Heart right ventricle (tissue), 16 donors: ENCODE measurements at places on chromosomes 1 and 21.

DNA sequence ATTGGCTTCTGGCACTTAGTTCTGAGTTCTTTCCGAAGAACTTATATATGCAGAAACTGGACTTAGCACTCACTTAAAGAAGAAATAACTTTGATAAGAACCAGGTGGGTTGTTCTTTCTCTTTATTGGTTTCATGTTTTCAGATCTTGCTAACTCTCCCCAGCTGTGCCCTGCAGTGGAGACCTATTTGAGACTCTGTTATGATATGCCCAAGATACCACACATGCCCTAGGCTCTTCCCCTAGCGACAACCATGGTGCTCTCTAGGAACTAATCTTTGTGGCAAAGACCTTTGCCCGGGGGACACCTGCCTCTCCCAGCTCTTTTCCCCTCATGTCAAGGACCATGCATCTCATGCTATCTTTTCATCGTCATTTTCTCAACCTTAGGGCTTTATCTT is 128.8 kb downstream of the PBX1 start:
- no peak for DNase-seq

DNA sequence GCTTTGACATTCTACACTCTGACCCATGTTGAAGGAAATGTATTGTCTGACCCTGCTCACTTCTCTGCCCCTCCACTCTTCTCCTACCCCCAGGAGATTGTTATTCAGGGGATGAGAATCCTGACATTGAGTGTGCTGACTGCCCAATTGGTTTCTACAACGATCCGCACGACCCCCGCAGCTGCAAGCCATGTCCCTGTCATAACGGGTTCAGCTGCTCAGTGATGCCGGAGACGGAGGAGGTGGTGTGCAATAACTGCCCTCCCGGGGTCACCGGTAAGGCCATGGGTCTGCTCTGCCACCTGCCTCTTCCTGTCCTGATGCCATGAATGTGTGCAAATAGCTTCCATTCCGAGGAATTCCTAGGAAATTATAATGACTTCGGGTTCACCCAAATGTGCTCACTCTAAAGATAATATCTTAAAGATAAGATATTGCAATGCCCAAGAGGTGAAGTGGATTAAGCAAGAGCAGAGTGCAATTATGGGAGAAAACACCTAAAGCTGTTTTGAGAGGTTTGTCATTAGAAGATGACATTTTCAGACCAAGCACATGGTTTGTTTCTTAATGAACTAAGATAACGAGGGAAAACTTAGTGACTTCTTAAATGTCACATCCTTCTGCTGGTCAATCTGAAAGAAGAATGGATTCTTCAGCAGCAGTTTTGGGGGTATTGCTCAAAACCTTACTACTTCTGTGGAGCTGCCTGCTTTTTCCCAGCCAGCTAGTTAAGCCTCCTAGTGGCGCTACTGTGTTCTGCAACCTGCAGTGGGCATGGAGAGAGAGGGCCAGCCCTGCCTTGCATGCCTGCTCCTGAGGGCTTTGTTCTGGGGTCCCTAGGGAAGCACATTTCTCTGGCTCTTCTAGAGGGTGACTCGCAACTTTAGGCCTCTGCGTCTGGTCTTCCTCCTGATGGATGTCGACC is 41.6 kb downstream of the LAMC2 start:
- DNase-seq, result peak; percentile 44

DNA sequence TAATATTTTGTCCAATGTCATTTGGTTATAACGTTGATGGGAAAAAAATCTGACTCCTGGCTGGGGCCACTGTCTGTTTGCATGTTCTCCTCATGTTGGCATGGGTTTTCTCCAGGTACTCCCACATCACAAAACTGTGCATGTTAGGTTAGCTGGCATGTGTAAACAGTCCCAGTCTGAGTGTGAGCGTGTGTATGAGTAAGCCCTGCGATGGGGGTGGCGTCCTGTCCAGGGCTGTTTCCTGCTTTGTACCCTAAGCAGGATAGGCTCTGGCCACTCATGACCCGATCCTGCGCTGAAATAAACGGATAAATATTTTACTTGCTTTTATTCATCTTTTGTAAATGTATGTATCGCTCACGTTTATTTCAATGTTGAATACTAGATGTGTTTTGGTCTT is 13.5 kb downstream of the EFCAB14 start:
- DNase-seq, result no peak

DNA sequence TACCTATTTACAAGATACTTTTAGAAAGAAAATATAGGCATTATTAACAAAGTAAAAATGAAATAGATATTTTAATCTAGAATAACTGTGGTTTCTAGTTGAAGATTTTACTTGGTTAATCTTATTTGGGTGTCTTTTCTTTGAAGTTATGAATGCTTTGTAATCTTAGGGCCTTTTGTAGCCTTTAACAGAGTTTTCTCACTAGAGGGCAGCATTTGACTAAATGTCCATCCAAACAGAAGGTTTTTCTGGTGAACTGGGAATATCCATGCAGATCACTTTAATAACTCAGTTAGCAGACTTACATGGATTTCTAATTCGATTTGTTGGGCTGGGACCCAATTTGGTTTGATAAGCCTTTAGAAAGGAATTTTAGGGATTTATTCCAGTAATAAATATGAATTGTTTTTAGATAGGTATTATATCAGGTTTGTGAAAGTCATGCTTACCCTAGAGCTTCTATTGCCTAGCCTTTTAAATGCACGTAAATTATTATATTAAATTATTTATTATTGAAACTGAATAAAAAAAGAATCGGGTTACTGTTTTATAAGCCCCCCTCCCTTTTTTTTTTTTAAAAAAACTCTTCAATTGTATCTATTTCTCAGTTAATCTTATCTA is 119.7 kb downstream of the ZNF326 start:
- DNase-seq, result no peak

DNA sequence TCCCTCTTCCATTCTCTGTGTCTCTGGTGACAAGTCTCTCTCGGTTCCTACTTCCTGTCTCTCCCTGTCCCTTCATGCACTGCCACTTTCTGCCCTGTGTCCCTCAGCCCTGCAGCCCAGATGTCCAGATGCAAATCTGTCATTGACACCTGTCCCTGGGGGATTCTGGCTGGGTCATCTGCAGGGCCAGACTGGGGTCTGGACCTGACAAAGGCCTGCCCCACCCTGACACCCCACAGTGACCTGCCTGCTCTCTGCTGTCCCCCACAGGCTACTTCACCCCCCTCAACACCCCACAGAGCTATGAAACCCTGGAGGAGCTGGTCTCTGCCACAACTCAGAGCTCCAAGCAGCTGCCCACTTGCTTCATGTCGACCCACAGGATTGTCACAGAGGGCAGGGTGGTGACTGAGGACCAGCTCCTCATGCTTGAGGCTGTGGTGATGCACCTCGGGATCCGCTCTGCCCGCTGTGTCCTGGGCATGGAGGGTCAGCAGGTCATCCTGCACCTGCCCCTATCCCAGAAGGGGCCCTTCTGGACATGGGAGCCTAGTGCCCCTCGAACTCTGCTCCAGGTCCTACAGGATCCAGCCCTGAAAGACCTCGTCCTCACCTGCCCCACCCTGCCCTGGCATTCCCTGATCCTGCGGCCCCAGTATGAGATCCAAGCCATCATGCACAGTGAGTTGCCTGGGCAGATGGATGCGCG is 7.2 kb downstream of the THEMIS2 start:
- DNase-seq, result no peak

DNA sequence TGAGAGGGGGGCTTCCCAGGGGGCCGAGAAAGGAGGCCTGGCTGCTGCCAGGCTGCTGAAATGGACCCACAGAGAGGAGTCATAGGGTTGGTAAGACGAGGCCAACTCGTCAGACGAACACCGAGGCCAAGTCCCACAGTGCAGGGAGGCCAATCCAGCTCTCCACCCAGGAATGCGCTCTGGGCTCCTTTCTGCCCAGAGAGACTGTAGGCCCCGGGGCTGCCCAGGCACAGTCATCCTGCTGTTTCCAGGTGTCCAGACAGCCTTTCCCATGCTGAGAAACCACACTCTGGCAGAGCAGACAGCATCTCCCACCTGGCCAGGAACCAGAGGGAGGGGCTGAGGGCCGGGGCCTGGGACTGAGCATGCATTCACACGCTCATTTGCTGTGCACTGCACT is 26.7 kb upstream of the RSPO1 start:
- no peak for DNase-seq

DNA sequence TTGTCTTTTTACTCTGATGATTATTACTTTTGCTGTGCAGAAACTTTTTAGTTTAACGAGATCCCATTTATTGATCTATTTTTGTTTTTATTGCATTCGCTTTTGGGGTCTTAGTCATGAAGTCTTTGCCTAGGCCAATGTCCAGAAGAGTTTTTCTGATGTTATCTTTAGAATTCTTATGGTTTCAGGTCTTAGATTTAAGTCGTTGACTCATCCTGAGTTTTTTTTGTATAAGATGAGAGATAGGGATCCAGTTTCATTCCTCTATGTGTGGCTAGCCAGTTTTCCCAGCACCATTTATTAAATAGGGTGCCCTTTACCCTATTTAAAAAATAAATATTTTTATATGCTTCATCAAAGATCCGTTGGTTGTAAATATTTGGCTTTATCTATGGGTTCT is 13.2 kb downstream of the MAN1C1 start:
- DNase-seq, result no peak

DNA sequence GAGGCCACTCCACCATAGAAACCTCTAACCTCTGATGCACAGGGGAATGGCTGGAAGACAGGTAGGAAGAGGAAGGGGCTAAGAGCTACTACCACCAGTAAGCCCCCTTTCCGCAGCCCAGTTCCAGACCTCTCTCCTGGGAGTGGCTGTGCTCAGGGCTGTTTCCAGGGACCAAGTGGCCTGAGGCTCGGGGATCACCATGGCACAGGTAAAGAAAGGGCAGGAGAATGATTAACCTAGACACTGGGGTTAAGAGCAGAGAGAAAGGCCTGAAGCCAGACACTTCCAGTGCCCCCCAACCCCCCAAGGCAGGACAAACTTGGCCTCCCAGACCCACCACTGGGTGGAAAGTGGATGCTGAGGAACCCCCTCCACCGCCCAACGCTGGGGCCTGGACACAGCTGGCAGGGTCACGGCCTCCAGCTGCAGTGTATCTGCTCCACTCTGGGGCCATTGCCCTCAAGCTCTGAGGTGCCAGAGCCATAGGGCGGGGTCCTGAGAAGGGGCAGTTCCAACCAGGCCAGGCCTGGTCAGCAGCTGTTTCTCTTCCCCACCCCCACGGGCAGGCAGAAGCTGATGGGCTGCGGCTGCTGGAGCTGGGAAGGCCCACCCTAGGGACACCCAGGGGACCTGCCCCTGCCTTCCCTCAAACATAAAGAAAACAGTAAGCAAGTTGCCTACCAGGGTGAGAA is 2.6 kb downstream of the TAGLN2 start:
- peak; percentile 79 for DNase-seq

- no peak for DNase-seq
Measured at GRCh38 chr21:34077888-34078287, 4.5 kb downstream of the MRPS6 start.

DNA sequence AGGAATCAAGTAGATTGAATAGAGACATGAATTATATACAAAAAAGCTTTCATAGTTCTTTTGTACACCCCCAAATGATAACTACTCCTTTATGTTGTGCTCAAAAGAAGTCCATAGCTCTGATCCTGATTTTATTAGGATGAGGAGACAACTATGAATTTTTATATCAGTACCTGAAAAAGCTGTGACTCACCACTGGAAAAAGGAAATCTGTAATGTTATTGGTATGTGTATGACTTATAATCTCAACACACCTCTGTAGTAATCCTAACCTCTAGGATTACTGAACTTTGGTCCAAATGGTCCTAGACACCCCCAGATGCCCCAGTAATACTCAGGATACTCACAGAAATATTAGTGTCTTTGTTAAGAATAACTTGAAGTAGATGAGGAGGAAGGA is 10.2 kb downstream of the PRKAB2 start:
- no peak for DNase-seq

- DNase-seq, result peak; percentile 38
Measured at GRCh38 chr1:39214998-39215873, 10.7 kb downstream of the MACF1 start.

DNA sequence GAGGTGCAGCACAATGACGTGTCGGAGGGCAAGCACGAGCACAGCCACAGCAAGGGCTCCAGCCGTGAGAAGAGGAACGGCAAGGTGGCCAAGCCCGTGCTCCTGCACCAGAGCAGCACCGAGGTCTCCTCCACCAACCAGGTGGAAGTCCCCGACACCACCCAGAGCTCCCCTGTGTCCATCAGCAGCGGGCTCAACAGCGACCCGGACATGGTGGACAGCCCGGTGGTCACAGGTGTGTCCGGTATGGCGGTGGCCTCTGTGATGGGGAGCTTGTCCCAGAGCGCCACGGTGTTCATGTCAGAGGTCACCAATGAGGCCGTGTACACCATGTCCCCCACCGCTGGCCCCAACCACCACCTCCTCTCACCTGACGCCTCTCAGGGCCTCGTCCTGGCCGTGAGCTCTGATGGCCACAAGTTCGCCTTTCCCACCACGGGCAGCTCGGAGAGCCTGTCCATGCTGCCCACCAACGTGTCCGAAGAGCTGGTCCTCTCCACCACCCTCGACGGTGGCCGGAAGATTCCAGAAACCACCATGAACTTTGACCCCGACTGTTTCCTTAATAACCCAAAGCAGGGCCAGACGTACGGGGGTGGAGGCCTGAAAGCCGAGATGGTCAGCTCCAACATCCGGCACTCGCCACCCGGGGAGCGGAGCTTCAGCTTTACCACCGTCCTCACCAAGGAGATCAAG is 107.5 kb upstream of the VAMP3 start:
- no peak for DNase-seq

- no peak for DNase-seq
Measured at GRCh38 chr21:28410256-28410655, 582.4 kb downstream of the LTN1 start.

DNA sequence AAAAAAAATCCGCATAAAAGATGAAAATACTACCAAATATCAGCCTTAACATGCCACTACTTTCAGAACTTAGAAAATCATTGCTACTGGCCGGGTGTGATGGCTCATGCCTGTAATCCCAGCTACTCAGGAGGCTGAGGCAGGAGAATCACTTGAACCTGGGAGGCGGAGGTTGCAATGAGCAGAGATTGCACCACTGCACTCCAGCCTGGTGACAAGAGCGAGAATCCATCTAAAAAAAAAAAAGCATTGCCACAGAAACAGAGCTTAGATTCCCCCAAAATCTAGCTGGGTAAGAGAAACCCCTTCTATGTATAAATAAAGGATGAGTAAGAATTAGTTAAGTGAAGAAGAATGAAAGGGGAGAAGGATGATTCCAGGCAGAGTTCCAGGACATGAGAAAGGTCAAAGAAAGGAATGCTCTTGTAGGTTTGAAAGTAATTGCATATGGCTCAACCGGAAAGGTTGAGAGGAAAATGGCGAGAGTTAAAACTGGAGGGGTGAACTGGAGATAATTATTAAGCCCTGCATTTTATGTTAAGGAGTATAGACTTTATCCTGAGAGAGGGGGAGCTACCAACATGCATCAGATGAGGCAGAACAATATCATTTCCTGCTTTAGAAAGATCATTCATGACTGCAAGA is 19.7 kb upstream of the NRDC start:
- DNase-seq, result no peak

DNA sequence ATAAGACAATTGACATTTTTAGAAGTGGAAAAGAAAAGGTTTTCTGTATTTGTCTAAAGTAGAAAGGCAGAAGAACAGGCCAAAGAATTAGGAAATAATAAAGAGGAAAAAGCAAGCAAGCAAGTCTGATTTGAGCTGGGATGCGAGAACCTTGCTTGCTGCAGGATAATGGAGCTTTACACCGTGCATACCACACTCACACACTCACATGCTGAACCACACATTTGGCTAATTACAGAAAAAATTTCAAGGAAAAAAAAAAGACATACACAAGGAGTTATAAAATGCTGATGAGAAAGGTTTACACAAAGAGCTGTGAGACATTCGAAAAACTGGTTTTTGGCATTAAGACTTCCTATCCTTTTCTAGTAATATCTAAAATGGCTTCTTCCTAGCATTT is 593.9 kb downstream of the KIF26B start:
- no peak for DNase-seq
